Activated CD8-positive, alpha-beta memory T cell treated with anti-CD3 and anti-CD28 coated beads, Interleukin-2, amount 50 U/mL, for 48 hours (primary cell): ENCODE measurements at places on chromosomes 11 and 22.

GRCh38 chr11:102733232-102733875 lies 8.6 kb upstream of the MMP8 start:
- peak; percentile 84 for DNase-seq

- peak; percentile 76 for DNase-seq
Measured at GRCh38 chr22:24503137-24503842, 8.2 kb downstream of the UPB1 start.

DNA sequence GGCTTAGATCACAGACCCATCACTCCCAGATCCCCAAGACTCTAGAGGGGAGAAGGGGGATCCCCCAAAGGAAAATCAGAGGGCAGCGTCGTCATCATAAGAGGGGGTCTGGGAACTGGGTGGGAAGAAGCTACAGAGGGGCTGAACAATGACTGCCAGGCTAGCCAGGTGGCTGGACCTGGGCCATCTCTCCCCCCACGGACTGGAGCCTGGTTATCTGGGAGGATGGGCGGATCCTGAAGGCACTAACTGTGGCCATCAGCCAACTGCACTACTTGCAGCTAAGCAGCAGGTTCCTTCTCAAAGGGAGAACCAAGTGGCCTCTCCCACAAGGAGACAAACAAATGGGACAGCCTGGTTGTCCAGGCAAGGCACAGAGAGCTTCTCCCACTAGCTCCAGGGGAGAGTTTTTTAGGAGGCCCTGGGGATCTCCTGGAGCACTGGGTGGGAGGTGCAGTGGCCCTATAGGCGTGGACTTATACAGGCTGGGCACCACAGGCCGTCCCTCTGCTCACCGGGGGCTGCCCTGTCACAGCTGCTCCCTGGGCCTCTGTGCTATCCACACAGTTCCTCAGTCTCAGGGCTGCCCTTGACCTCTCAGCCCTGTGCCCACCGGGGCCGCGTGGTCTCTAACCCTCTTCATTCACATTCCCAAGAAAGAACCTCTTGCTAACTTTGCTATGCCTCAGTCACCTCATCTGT lies 15.4 kb downstream of the P2RY6 start:
- no peak for DNase-seq

- DNase-seq = no peak
Measured at GRCh38 chr11:43245466-43245865, 66.3 kb upstream of the API5 start.

GRCh38 chr11:132312161-132312560 lies 941.7 kb downstream of the NTM start:
- DNase-seq = no peak
